ENCODE measurements at places on chromosomes 11 and 22.

GRCh38 chr22:45671783-45672563 lies at the start of gene ATXN10:
ATXN10 (plus strand) TSS chr22:45671834; CDS start chr22:45672064, 230 bp downstream.
- peak; percentile 45 for DNase-seq

- DNase-seq = no peak
These were observed 19.5 kb upstream of the MS4A8 start for GRCh38 chr11:60679879-60680278.

- no peak for DNase-seq
These were observed 2.5 kb downstream of the EPS8L2 start for GRCh38 chr11:708511-708910.

GRCh38 chr11:123328281-123328867 lies 101.7 kb upstream of the GRAMD1B start:
- no peak for DNase-seq

DNA sequence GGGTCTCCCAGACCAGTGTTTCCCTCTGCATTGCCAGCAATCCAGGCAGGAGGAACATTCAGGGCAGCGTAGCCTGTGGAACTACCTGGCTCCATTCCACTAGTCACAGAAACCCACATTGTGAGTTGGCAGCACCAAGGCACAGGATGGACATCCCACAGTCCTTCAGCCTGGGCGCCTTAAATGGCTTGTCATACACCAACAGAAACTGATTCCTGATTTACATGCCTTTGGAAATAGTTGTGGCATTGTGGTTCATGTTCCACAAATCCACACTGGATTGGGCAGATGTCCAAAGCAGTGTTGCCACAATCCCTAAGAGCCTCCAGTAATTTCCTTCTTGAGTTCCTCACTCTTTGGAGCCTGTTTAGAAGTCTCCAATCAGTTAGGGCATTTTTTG lies 225.6 kb downstream of the BLID start:
- no peak for DNase-seq

GRCh38 chr11:134275534-134276395 lies at the start of gene GLB1L3:
GLB1L3 (plus strand) TSS chr11:134276379; CDS start chr11:134276741, 362 bp downstream.
- DNase-seq = no peak

DNA sequence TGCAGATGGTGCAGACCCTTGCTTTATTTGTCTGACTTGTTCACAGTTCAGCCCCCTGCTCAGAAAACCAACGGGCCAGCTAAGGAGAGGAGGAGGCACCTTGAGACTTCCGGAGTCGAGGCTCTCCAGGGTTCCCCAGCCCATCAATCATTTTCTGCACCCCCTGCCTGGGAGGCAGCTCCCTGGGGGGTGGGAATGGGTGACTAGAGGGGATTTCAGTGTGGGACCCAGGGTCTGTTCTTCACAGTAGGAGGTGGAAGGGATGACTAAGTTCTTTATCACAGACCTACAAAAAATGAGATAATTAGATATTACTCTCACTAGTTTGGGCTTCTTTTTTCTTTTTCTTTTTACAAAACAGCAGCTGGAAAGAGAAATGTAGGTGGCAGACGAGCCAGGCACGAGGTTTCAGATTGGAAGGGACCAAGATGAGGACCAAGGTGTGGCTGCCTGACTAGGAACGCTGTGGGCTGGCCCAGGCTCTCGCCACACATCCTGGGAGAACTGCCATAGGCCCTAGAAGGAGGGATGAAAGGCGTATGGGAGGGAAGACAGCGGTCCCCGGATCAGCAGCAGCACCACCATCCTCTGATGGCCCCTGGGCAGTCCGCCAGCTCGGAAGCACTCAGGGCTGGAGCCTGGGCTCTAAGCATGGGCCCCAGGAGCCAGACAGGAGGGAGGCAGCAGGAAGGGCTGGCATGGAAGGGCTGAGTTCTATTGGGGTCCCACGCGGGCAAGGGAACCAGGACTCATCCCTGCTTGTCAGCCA lies 14.2 kb downstream of the TXN2 start:
- no peak for DNase-seq

GRCh38 chr11:76553554-76554476 lies 109.0 kb downstream of the EMSY start:
- no peak for DNase-seq

GRCh38 chr22:36385491-36386350 lies 2.0 kb downstream of the MYH9 start:
- DNase-seq = no peak

GRCh38 chr11:27571154-27571810 lies 64.7 kb upstream of the LIN7C start:
- DNase-seq = no peak

GRCh38 chr11:92623055-92623454 lies 346.4 kb upstream of the MTNR1B start:
- no peak for DNase-seq

DNA sequence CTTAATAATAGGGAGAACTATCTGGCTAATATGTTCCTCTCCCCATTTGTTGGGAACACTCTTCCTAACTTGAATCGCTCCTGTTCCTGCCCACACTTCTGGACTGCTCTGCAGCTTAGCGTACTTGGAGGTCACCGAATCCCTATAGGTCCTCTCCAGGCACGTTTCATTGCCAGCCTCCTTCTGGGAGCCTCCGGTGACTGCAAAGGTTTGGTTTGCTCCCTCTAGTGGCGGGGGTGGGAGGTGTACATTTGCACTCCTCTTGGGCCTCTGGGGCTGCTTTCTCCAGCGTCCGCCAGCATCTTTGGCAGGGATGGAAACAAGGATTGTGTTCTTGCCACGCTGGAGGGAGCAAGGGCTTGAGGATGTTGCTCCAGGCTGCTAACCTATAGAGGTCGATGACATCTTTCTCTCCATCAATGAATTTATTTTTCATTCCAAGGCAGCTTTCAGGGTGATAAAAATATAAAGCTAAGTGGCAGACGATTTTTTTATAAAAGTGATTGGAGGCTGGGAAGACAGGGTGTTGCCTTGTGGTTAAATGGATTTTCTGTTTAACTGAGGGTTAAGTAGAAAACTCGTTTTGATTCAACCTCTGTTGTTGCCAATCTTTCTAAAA lies 48.7 kb downstream of the TSPAN18 start:
- DNase-seq = peak; percentile 78
